GM19239 (cell line): ENCODE measurements at places on chromosomes 2 and 18.

GRCh38 chr18:42326752-42327151, 371.7 kb downstream of the PIK3C3 start:
- DNase-seq = no peak

DNA sequence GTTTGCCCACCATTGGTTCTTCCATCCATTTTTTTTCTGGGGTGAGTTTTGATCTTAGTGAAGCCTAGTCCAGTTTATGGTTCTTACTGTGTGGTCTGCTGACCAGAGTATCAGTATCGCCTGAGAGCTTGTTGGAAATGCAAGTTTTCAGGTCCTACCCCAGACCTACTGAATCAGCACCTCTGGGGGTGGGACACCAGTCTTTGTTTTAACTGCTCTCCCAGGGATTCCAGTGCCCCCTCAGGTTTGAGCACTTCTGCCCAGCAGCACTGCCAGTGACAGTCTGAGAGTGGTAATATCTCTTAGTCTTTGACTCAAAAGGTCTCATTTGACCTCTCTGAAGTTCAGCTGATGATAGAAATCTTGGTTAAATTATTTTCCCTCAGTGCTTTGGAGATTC, 269.3 kb downstream of the ALPK2 start:
- DNase-seq = no peak

DNA sequence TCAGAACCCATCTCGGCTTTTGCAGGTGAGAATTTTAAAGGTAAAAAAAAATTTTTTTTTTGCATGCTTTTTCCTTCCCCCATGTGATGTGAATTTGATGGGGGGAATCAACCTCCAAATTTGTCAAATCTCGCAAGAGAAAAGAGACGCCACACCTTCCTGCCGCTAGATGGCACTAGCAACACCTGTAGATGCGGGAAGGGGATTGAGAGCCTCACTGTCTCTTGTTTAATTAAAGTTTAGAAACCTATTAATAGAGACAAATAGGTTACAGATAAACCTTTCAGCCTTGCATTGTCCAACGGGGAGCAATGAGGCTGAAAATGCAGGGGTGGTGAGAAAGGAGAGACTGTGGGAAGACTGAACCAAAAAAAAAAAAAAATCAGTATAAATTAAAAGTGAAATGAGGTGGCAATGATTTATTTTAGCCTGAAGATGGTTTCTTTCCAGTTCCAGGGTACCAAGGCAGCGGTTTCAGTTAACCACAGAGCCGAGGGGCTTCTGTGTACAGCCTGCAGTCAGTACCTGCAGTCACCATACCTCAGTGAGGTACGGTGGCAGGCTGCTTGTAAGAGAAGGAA, 84.6 kb downstream of the NRP2 start:
- peak; percentile 49 for DNase-seq

DNA sequence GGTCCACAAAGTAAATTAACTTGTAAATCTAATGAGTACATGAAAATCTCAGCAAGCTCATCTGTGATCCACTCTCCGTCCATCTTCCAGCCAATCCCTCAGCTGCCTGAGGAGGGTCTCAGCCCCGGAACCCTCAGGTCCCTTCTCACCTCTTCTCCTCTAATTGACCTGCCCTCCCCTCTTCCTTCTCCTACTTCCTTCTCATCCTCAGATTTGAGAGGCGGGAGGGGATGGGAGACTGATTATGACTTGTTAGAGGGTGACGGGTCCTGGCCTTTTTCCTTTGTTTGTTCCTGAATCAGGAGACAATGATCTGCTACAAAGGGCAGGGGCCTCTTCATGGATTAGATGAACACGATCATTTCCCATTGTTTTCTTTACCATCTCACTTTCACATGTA, 80.1 kb downstream of the CYBRD1 start:
- no peak for DNase-seq

DNA sequence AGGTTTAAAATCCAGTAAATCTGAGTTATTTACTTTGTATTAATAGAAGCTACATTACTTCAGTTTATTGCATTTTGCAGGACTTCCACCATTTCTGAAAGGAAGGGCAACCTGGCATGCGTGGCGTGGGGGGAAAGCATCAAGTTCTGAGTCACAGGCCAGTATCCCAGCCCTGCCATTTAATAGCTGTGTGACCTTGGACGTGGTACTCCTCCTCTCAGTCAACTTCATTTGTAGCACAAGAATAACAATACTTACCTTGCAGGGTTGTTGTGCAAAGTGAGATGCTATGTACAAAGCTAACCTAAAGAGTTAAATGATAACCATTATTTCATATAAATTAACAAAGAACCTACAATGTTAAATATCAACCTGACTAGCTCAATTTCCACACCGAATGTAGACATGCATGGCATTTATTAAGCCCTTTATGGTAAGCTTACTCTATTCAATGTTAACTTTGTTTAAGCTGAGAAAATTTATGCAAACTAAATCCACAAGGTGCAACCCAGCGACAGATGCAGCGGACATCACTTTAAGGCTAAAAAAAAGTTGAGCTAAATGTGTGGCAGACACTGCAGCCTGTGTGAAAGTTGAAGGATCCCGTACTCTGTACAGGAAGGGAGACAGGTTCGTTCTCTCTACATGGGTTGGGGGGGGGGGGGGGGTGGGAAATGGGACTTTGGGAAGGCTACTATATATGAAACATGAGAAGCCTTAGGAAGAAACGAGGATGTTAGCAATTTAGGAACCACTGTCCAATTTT, 17.2 kb upstream of the STPG4 start:
- no peak for DNase-seq

- DNase-seq = no peak
Observed at GRCh38 chr18:55547705-55548056, 40.3 kb downstream of the TCF4 start.

- no peak for DNase-seq
Observed at GRCh38 chr2:19762959-19763605, 138.7 kb downstream of the TTC32 start.

- DNase-seq = no peak
Observed at GRCh38 chr18:63677500-63678225, 16.0 kb upstream of the SERPINB3 start.

- peak; percentile 10 for DNase-seq
Observed at GRCh38 chr2:149329068-149329467, 1.3 kb upstream of the LYPD6 start.

GRCh38 chr2:23346029-23346428, 39.0 kb upstream of the KLHL29 start:
- no peak for DNase-seq

DNA sequence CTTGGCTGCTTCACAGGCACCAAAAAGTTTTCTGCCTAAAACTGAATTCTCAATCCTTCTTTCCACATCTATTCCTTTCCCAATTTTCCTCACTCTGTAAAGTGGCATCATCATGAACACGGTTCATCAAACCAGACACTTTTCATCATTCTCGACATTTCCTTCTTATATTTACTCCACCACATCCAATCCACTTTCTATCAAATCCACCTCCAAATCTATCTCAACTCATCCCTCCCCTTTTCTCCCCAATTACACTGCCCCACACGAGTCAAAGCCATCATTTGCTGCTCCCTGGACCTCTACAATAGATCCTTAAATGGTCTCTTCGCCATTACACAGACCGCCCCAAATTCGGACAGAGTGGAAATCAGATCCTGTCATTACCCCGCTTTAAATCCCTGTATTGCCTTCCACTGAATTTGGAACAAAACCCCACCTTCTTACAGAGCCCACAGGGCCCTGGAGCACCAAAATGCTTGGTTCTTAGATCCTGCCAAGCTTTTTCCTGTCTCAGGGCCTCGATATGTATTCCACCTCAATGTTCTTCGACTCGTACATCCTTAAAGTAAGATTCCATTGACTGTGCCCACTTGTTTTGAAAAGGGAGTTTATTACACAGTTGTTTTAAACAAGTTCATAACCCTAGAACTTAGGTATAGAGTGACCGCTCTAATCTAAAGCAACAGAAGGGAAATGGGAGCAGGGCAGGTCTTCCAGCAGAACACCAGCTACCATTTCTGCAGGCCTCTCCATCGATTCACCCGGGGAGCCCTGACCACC, 856 bp downstream of the ACAA2 start:
- DNase-seq = no peak

DNA sequence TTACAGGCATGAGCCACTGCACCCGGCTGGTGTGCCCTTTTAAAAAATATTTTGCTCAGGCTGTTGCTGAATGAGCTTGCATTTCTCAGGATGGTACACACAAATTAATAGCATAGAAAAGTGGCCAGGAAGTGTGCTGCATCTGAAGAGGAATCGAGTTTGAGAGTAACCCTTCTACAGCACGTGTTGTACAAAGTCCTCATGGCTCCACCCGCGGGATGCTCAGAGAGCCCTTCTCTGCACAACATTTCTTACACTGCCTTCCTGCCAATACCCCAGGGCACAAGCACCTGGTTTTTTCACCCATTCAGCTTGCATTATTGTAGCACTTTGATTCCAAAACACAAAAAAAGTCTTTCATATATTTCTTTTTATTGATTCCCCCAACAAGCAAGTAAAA, 90.1 kb upstream of the NEDD4L start:
- DNase-seq = no peak

DNA sequence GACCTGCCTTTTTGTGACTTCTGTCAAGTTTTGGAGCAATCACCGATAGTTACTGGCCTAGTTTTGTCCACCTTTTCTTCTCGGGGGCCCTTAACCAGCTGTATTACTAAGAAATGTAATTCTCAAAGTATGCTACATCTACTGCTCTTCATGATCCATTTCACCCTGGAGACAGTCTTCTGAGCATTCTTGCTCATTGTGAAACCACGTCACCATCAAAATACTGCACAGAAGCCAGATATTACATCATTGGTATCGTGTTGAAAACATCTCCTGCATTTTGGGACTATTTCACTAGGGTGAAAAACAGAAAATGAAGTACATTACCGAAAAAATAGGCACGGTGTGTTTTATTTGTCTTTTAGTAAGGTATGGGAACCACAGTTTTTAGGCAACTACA, 11.7 kb downstream of the LYPD6B start:
- DNase-seq = no peak

GRCh38 chr18:70041459-70042050, 93.9 kb upstream of the CD226 start:
- no peak for DNase-seq

GRCh38 chr18:45806226-45806625, 19.2 kb upstream of the SIGLEC15 start:
- no peak for DNase-seq

- no peak for DNase-seq
Observed at GRCh38 chr2:54845094-54845493, 121.6 kb downstream of the EML6 start.

DNA sequence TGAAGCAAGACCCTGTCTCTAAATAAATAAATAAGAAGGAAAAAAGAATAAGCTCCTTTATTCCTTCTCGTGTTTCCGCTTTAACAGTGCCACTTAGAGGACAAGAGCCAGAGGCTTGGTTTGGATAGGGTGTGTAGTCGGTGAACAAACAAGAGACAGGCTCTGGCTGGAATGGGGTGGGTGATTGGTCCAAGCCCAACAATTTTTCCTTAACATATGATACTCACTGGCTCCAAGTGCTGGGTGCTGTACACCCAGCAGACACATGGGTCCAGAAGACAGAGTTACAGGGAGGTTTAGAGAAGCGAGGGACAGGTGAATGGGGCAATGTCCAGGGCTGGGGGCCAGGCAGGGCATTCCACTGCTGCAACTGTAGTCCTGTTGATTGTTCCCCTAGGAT, 77.8 kb downstream of the NCAPH start:
- no peak for DNase-seq

DNA sequence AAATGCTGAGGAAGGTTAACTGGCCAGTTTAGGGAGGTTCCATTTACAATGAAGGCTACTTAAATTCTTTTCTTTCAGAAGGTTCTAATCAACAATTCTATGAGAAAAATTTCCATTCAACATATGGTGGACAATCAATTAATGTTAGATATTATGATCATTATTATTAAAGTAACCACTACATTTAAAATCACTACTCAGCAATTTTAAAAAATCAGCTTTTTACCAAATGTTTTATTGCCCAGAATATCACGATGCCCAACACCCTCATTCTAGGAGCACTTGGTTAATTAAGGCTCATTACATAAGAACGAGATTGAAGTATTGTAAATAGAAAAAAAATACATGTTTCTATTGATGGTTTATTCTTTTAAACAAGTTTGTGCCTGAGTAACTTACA, 396.1 kb downstream of the NRXN1 start:
- no peak for DNase-seq

DNA sequence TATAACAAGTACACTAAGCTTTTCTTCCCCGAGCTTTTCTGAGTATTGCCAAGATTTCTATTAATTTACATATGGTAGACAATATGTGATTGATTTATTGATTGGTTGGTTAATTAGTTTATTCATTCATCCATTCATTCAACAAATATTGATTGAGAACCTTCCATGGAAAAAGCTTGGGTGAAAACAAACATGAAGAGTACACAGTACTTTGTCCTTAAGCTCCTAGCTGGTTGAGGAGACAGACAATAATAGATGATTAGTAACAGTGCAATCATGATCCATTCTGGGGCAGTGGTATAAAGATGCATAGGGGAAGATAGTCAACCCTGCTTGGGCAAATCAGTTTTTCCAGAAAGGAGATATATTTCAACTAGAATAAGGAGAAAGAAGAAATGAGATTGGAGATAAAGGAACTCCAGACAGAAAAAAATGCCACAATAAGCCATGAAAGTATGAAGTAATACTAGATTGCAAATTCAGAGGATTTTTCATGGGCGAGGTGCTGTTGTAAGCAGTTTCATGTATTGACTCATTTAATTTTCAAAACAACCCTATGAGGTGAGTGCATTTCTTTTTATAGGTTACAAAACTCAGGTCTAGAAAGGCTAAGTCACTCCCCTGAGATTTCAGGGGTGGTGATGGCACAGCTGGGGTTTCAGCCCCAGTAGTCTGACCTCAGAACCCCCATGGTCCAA, 129.5 kb downstream of the RND3 start:
- no peak for DNase-seq

DNA sequence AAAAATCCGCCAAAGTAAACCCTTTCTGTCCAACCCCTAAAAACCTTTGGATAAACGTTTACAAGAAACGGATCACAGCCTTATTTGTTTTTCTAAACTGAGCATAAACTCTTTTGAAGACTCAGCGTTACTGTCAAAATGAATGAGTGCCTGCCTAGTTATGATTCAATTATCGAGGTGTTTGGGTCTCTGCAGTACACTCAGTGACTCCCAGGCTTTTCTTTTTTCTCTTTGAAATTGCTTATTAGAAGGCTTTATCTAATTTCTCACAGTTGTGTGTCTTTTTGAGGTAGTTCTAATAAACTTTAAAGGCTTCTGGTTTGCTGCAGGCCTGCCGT, 663 bp downstream of the RHBDD1 start:
- no peak for DNase-seq

DNA sequence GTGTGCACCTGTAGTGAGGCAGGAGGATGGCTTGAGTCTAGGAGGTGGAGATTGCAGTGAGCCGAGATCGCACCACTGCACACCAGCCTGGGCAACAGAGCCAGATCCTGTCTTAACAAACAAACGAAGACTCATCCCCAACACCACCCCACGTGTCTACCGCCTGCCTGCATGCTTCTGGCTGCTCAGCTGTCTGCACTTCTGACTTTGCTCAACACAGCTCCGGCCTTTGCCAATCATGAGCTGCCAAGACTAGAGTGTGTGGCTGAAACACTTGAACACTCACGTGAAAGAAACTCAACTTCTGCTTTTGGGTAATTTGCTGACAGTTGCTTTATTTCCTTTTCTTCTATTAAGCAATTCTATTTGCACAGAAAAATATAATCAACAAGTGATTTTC, 32.1 kb upstream of the SP3 start:
- no peak for DNase-seq
